Activated naive CD4-positive, alpha-beta T cell treated with anti-CD3 and anti-CD28 coated beads, Interleukin-2, amount 10 ng/mL, durations not matched to agents 7 days and 5 days (primary cell): ENCODE measurements at places on chromosomes 2 and 18.

- DNase-seq, result no peak
These were observed 27.4 kb upstream of the PTH2R start for GRCh38 chr2:208379192-208379591.

DNA sequence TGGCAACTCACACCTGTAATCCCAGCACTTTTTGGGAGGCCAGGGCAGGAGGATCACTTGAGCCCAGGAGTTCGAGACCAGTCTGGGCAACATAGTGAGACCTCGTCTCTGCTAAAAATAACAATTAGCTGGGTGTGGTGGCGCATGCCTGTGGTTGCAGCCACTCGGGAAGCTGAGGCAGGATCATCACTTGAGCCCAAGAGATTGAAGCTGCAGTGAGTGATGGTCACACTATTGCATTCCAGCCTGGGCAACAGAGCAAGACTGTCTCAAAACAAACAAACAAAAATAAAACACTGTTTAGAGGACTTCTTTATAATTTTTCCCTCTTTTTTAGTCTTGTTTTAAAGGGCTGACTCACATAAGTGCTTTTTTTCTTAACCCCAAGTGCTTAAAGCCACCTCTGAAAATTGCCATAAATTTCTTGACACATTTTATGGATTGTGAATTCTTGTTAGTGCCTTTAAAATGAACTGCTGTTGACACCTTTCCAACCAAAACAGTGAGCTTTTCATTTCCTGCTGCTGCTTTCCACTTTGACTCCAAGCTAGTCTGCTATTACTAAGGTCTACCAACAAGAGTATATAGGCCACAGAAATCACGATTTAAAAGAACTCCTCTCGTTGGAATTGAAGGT is 41.7 kb downstream of the CYP20A1 start:
- DNase-seq, result no peak

GRCh38 chr2:7634409-7634808 is 717.2 kb downstream of the RNF144A start:
- DNase-seq, result no peak

DNA sequence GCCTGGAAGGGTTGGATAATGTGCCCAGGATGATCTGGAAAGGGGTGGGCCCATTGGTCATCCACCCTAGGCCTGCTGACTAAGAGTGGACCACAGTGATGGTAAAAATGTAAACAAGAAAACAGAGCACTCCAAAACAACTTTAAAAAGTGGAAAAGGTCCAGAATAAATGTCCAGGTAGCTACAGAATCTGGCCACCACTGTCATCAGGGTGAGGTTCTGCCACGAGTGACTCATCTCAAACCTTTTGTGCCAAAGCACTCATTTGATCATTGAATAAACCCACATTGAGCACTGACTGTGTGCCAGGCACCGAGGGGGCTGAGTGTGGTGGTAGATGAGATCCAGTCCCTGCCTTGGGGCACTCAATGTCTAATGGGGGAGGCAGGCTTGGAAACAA is 64.9 kb downstream of the EMX1 start:
- DNase-seq, result no peak

DNA sequence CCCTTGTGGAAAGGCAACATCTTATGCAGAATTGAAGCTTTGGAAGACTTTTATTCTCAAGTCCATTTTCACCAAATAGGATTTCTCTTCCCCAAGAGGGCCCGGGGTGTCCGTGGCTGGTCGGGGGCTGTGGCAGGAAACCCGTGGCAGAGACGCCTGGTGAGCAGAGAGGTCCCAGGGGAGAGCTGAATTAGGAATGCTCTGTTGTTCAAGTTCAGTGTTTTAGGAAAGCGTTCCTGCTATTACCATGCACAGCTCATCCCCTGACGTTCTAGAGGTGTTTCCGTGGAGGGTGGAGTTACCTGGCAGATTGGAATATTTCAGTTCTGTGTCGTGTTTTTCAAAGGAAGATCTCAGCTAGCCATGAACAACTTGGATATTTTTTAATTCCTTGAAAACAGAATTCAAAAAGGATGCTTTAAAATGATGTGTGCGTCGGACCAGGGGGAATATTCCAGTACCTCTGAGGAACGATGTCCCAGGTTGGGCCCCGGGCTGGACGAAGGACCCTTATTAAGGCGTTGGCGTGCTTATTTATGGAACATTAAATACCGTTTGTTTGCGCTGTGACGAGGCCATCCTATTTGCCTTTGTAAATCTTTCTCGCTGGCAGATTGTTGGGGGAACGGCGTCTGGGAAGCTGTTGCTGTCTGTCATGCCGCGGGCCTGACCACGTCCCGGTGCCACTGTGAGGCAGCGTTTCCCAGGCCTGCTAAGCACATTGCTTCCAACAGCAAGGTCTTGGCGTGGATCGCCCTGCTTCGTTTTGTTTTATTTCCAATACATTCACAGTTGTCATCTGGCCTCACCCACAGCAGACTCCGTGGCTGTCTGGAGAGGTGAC is 8.2 kb downstream of the NFATC1 start:
- DNase-seq, result no peak

- DNase-seq, result peak; percentile 43
These were observed 201.8 kb downstream of the ZFP36L2 start for GRCh38 chr2:43024515-43025011.

DNA sequence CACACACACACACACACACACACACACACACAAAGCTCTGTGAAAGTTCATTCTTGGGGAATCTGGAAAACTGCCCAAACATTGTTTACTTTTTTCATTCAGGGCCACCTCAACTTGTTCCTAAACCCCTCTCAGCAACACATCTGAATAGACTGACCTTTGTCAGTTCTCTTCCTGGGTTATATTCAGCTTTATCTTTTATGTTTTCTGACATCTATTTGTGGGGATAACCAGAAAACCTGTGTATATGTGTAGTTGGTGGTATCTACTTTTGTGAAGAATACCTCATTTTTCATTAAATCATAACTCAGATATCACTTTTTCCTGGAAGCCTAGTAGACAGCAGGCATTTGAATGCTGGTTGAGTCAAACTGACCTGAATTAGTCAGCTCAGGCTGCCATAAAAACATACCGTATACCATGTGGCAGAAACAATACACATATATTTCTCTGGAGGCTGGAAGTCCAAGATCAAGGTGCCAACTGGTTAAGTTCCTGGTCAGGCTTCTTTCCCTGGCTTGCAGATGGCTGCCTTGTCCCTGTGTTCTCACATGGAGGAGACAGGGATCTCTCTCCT is 11.0 kb upstream of the RNF144A start:
- DNase-seq, result no peak

GRCh38 chr2:2942906-2943305 is 434.7 kb downstream of the EIPR1 start:
- DNase-seq, result no peak

- no peak for DNase-seq
These were observed 47.0 kb upstream of the ST3GAL5 start for GRCh38 chr2:85935746-85936208.

- DNase-seq, result no peak
These were observed 532.4 kb downstream of the ZNF804A start for GRCh38 chr2:185130685-185131084.

GRCh38 chr2:100241236-100241635 is 81.1 kb downstream of the LONRF2 start:
- no peak for DNase-seq

- DNase-seq, result no peak
These were observed 40.1 kb upstream of the SOS1 start for GRCh38 chr2:39160982-39161381.

DNA sequence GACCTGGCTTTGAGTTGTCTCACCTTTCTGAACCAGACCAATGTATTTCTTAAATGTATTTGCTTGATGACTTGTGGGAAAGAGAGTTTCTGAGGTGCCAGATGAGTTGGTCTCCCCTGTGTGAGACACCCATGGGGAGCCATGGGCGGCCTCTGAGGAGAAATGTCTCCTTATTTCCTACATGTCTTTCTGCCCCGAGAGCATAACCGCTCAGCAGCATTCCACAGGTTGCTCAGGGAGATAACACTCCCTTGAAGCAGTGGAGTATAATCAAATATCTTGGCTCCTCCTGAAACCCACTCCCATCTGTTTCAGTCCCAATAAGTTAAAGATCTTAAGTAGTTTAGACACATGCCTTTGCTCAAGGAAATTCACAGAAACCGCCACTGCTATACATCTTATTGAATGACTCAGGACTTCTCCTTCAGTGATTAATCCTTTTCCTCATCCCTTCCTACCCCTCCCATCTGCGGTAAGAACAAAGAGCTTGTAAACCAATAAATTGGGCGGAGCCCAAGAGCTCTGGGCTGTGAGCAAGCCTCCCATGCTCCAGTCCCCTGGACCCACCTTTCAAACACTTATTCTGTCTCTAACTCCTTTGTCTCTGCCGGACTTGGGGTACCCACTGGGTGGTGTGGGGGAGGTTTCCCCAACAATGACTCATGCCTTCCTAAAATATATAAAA is 285.5 kb upstream of the LRRTM4 start:
- no peak for DNase-seq

DNA sequence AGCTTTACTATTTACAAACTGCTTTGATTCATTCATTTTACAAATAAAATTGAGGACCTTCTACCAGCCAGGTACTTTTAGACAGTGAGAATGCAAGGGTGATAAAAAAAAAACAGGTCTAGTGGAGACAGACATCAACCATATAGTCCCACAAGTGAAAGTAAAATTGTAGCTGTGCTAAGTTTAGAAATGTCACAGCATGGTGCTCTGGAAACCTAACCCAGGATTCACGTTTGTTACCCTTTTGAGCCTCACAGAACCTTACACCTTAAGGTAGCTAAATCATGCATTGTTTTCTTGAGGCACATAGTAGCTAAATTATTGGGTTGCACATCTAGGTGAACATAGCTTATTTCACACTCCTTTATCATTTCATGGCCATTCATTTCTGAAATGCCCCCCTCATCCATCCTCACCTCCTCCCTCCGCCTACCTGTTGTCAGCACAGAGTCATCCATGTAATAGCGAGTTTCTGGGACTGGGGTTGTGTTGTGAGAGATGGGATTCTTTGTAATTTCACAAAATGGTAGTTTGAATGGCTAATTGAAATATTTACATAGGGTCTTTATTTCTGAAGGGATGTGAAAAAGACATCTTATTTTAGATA is 7.1 kb downstream of the MTA3 start:
- DNase-seq, result no peak

DNA sequence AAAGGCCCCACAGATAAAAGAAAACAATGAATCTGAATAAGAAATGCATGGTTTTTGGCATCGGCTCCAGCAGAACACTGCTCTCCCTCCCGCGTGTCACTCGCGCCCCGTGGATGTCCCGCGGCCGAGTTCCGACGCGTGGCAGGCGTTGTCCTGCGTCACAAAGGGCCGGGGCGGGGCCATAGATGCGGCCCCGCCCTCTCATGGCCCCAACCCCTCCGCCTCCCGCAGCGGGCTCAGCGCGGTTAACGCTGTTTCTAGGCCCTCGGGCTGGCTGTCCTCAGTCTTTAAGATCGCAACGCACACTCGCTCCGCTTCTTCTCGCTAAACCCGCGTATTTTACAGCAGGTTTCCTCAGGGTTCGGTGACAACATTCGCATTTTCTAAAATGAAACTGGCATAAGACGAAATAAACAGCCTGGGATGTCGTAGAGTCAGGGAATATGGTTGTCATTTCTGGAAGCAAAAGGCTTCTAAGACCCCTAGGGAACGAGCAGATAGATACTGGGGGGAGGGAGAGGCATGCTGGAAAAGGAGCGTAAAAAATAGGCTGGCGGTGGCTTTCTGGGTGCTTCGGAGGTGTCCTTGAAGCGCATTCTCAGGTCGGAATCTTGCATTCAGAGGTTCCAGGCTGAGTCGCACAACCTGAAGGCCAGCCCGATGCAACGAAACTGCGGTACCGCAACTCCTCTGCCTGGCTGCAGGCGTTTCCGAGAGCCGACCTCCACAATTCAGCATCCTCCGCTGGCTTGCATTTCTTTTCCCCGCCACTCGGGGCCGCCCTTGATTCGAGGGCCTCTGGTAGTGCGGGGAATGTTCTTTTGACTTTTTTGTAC is at the start of gene FKBP7:
FKBP7 (minus strand) TSS at position 162 of the 836 bp plus-strand sequence; CDS start at position 61, 101 bp downstream.
- peak; percentile 88 for DNase-seq
